ENCODE measurements at places on chromosomes 12 and 14. TPM values are rescaled to one million over a fixed set of nuclear protein-coding genes. Genes with fewer than 3 reads are reported as not detected.

The MYF5 gene
- not detected for total RNA-seq

The KRT77 gene
- not detected for total RNA-seq

The AKAP5 gene
- not detected for total RNA-seq

The FAM222A gene
- total RNA-seq, result 8.2 TPM

The SYNDIG1L gene
- total RNA-seq, result 0.19 TPM

The NEUROD4 gene
- not detected for total RNA-seq

The SAMD15 gene
- 0.12 TPM for total RNA-seq

The NOVA1 gene
- total RNA-seq, result not detected

GRCh38 chr14:20711685-20712084 is 23.1 kb downstream of the ANG start:
- DNase-seq, result no peak

GRCh38 chr14:102688290-102688689 is 89.0 kb upstream of the TRAF3 start:
- no peak for DNase-seq

GRCh38 chr12:24931666-24932405 is 17.1 kb downstream of the BCAT1 start:
- DNase-seq, result no peak

DNA sequence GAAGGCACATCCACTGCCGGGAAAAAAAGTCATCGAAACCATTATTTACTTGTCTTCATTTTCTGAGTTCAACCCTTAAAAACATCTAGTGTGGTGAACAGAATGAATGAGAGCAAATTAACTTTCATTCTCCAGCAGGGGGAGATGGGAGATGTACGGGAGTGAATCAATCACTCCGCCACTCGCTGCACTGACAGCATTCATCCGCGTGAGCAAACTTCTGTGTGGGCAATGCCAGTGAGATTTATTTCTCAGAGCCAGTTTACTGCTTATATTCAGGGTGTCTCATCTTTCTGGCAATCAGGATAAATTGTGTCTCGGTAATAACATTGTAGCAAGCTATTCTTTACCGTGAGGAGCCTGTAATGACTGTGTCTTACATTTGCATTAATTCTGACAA is 463.6 kb upstream of the MIS18BP1 start:
- DNase-seq, result no peak

DNA sequence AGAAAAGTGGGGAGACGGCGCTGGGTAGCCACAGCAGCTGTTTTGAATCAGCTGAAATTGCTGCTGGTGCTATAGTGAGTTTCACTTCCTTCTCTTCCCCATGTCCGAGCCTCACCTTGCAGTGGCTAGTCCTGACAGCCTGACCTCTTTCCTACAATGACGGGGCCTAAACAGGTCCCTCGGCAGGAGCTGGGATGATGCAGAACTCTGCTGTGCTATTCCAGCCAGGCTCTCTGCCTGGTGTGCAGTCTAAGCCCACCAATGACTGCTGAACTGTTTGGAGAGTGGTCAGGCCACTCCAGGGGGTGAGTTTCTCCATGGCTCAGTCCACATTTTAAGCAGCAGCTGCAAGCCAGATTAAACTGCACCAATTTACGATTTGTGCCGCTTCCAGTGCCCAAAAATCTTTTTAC is 207.3 kb downstream of the TTC7B start:
- DNase-seq, result no peak

DNA sequence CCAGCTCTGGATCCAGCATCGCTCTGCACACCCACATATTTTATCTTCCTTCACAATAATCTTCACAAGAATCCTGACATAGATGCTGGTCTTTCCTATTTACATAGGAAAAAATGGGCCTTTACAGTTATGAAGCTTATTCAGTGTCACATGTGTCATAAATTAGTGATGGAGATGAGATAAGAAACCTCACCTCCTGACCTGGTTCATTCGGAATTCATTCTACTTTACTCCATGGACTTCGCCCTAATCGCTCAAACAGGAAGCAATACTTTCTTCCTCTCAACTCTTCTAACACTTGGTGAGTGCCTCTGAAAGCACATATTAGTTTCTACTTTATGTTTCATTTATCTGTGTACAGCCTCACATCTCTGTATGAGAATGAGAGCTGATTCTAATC is 12.0 kb upstream of the SINHCAF start:
- DNase-seq, result no peak

- no peak for DNase-seq
These were observed 58.3 kb downstream of the GALNT16 start for GRCh38 chr14:69318241-69318640.

DNA sequence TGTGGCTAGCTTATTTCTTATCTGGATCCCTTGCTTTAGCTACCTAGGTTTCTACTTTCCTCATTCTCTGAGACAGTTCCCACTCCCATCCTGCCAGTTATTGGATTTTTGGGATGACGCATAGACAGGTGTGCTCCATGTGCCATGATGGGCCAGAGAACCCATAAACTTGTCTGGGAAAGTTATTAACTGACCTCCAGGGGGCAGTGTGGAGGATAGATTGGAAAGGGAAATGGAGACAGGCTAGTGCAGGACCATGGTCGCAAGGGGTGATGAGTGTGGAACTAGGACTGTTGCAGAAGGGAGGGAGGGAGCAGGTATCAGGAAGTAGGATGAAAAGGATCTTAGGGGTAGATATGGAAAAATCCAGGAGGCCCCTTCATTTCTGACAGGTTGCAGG is 80.3 kb downstream of the ESRRB start:
- no peak for DNase-seq

DNA sequence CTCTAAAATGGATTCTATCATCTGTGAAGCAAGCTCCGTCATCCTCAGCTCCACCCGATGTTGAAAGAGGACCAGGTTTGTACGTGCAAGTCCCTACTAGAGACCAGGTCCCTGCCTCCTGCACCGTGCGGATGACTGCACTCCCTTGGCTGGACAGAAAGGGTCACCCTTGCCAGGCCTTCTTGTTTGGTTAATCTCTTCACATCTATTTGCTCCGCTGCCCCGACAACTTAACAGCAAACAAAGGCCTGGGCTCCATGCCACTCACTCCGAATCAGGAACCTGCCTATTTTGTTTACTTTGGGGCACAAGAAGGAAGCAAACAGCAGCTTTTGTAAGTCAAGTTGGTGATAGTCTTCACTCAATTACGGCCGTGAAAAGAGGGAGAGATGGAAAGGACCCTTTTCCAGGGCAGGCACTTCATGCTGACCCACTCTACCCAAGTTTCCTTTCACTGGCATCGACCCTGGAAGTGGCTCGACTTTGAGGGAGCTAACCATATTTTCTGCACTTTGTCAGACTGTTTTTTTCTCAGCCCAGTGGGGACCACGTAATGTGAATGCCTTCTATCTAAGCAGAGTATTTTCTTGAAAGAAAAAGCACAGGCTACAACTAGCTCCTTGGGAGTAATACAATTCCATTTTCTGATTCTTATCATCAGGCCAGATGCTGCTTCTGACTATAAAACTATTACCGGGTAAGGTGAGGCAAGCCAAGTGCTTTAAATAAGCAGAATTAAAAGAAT is 202.6 kb downstream of the FOXN3 start:
- no peak for DNase-seq

DNA sequence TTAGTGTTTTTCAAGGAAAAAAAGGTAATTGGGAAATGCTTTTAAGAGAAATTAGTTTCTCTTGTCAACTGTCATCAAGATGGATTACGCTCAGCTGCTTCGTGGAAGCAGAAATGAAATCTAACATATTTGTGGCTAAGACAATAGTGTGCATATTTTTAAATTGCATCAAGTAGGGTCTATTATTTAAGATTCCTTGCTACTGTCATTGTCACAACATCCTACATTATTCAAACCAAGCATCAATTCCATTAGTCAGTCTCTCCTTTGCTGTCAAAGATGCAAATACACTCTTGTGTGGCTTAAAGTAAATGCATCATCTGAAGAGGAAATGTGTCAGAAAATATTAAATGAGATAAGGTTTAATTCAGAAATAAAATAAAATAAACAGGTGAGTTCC is 1277.6 kb upstream of the SEL1L start:
- DNase-seq, result no peak

DNA sequence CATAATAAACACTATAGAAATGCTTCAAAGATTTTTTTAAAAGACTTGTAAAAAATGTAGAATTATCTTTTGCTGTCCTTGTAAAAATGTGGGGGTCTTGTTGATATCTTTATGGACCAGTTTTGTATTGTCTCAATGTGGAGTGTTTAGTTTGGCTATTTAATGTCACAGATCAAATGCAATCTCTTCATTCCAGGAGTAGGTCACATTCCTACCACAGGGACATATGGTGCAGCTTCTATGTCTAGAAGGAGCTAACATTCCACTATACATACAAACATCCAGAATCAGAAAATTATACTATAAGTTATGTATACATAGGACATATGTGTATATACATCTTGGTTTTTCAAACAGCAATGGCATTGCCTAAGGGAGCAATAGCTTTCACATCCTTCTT is 345.7 kb downstream of the BMP4 start:
- DNase-seq, result no peak

GRCh38 chr12:21527451-21528180 is 1.5 kb downstream of the SPX start:
- no peak for DNase-seq

DNA sequence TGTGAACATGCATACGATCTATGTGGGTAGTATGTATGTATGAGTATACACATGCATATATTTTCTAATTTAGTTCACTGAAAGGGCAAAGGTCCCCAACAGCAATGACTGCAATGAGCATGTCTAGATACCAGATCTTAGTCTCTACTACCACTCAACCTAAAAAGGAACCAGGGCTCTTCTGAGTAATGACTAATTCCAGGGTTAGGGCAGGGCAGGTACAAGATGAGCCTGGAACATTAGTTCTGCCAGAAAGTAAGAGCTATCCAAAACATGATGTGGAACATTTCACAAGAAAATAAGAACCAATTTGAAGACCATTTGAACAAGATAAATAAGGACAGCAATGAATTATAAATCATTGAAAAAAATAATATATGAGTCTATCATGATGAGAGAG is 91.3 kb upstream of the PDZRN4 start:
- no peak for DNase-seq

GRCh38 chr12:7303230-7303629 is 642 bp upstream of the ACSM4 start:
- no peak for DNase-seq

DNA sequence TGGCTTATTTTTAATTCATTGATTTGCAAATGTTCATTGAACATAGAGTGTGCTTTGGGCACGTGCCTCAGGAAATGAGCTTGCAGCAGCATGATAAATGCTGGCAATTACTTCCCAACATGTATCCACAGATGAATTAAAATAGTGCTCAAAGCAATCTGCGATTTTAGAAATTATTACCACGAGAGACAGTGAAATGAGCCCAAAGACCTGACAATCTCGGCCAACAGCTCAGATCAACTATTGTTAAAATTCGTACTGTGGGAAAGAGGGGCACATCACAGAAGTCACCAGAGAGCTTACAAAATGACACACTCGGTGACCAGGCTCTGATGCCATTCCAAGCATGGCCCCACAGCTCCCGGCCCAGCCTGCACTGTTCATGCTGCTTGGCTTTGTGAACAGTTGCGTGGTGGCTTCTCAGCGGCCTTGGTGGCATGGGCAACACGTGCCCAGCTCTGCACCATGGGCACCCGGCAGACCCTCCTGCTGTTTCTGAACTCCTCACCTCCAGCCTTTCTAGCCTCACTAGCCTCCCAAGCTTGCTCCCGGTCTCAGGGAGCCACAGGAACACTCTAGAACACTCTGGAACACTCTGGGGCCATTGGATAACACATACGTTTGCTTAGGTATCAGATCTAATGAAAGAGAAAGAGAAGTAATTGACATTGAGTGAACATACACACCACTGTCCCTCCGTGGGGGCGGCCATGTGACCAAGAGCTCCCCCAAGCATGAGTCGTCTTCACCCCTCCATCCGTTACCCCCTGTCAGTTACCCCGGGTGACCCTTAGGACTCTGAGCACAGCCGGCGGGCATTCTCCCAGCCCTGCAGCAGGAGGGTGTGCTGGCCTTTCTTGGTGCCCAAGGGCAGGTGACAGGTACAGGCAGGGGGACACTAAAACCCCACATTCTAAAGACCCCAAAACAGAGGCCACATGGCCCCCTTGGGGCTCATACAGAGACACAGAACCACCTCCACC is 28.0 kb downstream of the RIMBP2 start:
- no peak for DNase-seq

DNA sequence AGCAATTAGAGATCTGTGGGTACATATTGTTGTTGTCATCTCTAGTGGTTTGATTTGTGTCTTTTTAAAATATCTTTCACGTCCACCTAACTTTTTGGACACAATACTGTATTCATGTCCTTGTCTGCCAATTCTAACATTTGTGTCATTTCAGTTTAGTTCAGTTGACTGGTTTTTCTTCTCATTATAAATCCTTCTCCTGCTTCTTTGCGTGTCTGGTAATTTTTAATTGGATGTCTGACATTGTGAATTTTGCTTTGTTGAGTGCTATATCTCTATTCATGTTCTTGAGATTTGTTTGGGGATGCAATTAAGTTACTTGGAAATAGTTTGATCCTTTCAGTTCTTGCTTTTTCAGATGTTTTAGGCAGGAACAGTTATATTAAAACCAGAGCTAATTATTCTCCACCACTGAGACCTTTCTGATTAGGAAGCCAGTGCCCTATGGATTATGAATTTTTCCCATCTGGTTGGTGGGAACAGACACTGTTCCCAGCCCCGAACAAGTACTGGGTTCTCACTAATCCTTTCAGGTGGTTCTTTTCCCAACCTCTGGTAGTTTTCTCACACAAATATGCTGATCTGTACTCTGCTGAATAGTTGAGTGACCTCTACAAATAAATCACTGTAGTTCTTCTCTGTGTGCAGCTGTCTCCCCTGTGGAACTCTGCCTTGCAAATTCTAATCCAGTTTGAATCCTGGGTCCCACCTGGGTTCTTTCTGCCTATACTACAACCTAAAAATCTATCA is 91.1 kb upstream of the DYNC1H1 start:
- DNase-seq, result no peak

- DNase-seq, result no peak
These were observed 262.1 kb downstream of the FBXL14 start for GRCh38 chr12:1332327-1332726.

DNA sequence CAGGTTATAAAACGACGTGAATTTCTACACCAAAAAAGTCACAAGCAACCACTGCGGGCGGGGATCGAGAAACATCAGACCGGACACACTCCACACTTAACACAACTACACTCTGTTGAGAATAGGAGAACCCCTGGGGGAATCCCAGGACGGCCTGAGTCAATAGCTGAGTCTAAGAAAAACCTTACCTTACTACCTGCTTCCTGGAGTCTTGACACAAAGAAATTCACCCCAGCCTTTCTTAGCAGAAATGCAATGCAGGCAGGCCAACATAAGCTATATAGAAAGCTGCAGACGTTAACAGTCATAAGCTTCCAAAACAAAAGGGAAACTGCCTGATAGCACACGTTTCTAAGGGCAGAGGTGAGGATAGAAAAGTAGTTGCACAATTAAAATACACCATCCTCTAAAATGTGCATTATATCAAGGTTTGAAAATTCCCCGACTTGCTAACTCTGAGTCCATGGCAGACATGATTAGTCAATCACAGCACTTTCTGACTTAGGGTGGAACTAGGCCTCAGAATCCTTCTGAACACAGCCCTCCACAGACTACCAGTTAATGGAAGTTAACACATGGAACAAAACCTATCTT is 68.0 kb downstream of the CCDC88C start:
- no peak for DNase-seq
